ENCODE measurements at places on chromosomes 16 and 17.

- DNase-seq: no peak
Observed at GRCh38 chr17:8621585-8621984, 8.9 kb downstream of the MYH10 start.

DNA sequence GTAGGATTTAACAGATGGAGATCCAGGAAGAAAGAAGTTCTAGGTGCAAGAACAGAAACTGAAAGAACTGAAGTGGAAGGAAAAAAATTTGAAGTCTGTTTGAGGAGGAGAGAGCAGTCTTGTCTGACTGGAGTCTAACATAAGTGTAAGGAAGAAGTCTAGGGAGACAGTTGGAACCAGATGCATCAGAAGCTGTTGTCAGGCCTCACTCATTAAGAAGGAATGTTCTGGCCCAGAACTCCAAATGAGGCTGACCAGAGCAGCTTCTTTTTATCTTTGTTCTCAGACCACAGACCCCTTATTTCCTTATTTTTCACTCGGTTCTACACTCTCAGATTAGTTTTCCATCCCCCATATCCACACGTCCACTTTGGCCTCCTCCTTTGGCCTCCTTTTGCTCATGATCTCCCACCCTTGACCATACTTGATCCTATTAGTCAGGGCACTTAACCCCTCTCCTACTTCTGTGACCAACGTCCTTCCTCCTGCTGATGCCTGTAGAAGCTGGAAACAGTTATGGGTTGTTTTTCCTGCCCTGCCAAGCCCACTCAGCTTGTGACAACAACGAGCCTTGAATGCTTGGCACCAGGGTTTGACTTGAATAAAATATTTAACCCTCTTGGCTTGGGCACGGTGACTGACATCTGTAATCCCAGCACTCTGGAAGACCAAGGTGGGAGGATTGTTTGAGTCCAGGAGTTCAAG, 7.0 kb upstream of the MYH2 start:
- no peak for DNase-seq

DNA sequence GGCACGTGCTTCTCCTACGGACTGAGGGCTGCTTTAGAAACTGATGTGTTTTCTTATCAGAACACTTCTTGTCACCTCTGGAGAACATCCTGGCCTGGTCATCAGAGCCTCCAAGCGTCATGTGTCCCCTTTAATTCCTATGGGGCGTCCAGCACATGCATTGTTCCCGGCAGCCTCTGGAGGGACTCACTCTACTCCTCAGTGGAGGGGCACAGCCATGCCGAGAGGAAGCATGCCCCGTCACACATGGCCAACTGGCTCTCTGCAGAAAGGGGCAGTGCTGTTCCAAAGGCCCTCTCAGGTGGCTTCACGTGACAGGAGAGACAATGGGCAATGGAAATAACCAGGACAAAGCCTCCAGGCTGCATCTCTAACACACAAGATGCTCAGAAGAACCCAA, 31.8 kb downstream of the CDRT15L2 start:
- DNase-seq: no peak

DNA sequence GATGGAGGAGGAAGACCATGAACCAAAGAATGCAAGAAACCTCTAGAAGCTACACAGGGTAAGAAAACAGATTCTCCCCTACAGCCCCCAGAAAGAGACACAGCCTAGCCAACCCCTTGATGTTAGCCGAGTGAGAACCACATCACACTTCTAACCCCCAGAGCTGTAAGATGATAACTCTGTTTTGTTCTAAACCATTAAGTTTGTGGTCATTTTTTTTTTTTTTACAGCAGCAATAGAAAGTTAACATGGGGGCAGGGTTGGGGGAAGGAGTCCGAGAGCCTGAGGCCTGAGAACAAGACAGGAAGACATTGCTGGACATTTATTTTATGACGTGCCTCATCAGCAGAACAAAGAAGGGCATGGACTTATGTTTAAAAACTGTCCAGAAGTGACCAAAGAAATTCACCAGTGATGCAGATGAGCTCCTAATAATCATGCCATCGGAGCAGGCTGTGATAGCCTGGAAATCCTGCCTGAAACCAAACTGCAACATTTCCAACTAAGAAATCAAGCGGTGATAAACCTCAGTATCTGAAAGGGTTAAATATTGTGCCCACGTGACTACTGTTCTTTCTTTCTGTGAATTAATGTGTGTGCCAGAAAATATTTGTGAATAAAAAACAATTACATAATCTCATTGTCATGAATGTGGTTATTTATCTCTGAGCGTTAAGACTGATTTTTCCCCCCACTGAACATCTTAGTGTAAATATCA, 1.1 kb downstream of the ABCA9 start:
- DNase-seq: no peak

DNA sequence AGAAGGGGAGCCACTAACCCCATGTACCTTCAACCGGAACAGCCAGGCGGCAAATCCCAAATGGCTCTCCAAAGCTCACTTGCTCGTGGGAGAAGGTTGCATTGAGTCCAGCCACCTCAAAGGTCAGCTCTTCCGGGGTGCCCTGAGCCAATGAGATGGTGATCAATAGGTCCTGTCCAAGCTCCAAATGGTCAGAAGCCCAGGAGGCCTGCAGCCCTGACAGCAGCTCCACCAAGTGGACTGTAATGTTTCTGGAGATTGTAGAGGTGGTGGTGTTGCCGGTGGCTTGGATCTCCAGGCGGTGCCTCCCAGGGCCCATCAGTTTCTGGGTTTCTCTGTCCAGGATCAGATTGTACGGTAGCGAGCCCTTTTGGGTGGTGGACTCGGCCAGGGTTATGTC, 39.9 kb upstream of the BCO1 start:
- no peak for DNase-seq

- DNase-seq: peak; percentile 83
Observed at GRCh38 chr17:78736526-78737079, 45.5 kb downstream of the CYTH1 start.

- DNase-seq: no peak
Observed at GRCh38 chr17:73759734-73760438, 115.6 kb upstream of the SDK2 start.

- no peak for DNase-seq
Observed at GRCh38 chr16:29910819-29911675, 10.8 kb downstream of the ASPHD1 start.

- peak; percentile 76 for DNase-seq
Observed at GRCh38 chr16:24135624-24136565, 120.2 kb upstream of the CACNG3 start.

DNA sequence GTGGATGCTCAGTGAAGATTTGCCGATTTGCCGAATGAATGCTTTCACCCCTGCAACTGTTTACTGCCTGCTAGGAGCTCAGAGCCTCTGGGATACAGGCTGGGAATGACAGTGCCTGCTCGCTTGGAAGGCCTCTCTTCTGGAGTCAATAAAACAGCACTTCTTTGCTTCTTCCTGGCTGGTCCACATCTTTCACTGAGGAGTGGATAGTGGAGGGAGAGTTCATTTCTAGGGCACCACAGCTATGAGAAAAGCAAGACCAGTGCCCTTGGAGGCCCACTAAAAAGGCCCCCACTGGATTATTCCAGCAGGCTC, 3.1 kb upstream of the USP7 start:
- no peak for DNase-seq

DNA sequence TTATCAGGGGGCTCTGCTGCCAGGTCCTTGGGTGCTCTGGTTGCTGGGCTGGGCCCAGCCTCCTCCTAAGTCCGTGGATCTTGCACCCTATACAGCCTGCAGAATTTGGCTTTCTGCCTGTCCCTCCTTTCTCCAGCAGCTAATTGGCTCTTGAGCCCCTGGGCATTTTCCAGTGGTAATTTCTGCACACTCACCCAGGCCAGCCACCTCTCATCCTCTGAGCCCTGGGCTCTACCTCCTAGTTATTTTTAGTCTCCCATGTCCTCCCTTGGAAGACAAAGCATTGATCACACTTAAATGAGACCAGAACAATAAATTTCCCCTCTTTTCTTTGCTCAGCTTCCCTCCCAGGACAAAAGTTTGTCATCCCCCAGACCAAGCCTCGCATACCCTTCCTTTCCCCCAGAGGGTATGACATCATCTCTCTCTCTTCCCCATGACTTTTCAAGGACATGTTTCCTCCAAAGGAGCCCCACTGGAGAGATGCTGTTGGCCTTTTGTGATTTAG, 38.1 kb downstream of the C17orf75 start:
- DNase-seq: no peak

DNA sequence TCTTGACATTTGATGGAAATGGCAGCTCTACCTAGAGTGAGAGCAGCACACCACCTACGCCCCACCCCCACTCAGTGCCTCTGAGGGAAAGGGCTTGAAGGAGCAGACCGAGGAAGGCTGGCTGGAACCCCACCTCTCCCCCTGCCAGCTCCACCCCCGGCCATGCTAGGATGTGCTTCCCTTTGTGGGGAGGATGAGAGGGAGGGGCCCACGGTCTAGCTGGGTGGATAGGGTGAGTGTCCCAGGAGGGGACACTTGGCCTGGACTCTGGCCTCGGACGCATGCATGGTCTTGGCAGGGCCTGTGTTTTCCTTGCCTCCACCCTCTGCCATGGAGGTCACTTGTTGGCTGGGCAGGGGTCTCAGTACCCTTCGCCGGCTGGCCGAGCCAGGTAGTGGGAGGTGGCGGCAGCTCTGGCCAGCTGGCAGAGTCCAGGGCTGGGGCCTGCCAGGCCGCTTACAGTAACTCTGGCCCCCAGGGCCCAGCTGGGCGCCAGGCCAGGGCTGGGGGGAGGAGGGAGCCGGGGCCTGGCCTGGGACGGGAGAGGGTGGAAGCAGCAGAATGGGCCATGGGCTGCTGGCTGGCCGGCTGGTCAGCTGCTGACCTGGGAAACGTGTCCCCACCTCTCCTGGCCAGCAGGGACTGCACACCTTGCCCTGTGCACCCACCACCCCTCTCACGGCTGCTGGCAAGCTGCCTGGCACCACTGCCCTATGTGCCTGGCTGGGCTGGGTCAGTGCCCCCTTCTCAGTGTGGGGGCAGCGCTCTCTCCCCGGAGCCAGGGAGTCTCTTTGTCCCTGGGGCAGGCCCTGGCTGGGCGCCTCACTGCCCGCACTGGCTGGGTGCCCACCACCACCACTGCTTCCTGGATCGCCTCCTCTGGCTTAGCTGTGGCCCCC, 23.0 kb downstream of the RARA start:
- DNase-seq: no peak

GRCh38 chr16:24700549-24701392, 28.7 kb upstream of the TNRC6A start:
- no peak for DNase-seq

DNA sequence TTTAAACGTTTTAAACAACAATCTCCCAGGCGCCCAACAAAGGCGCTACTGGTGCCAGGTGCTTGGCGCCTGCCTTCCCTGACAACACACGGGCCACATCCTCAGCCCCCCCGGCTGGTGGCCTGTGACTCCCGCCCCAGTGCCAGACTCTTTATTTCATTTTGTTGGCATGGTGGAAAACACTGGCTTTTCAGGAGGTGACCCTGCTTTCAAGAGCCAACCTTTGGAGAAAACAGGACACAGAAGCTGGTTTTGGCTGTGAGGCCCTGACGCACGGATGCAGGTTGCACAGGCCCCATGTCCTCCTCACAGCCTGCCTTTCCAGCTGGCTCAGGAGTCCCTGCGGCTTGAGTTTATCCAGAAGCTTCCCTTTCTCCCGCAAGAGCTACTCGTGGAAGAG, 100.0 kb downstream of the METRNL start:
- no peak for DNase-seq

- peak; percentile 78 for DNase-seq
Observed at GRCh38 chr17:38598536-38598935, 7.2 kb downstream of the SRCIN1 start.
